ENCODE measurements at places on chromosomes 1 and 21.

- DNase-seq: no peak
Measured at GRCh38 chr1:86468501-86468977, at the start of gene CLCA1. CLCA1 (plus strand) TSS chr1:86468927; CDS start chr1:86468972, 45 bp downstream.

- DNase-seq: no peak
Measured at GRCh38 chr1:31432592-31433395, 19.8 kb downstream of the SERINC2 start.

DNA sequence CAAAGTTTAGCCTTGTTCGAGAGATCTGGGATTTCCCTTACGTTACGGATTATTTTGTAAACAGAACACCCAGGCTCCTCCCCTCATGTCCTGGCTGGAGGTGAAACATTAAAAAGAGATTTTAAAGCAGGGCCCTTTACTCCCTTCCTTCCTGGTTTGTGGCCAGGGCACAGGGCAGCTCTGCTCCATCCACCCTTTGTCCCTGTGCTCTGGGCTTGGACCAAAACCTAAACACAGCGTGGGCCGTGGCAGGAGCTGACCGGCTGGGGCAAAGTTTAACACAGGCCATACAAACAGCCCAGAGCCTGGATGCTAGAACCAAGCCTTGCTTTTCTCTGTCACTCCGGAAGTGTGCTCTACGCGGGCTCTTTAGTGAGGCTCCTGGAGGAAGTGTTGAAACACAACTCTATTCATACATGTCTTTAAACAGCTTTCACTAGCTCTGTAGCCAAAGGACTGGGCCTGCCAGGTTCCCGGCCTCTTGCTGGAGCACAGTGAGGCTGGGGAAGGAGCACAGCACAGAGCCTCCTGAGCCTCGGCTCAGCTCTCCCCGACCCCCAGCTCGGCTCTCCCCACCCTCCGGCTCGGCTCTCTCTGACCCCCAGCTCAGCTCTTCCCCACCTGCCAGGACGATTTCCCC lies 84.7 kb downstream of the PDE9A start:
- DNase-seq: no peak

GRCh38 chr1:15406614-15407559 lies 2.8 kb upstream of the EFHD2 start:
- no peak for DNase-seq
